Smooth muscle cell of the coronary artery (primary cell): ENCODE measurements at places on chromosomes 16 and 17. TPM values are rescaled to one million over a fixed set of nuclear protein-coding genes. Genes with fewer than 3 reads are reported as not detected.

Gene ZG16
- not detected in 2 replicates for total RNA-seq

Gene LRRC75A
- 0.82 and 0.83 TPM in 2 replicates for total RNA-seq

Gene BCAR1
- 26.8 and 31.6 TPM in 2 replicates for total RNA-seq

Gene KRT33B
- not detected in 2 replicates for total RNA-seq

Gene ABCA6
- 23.2 and 90.9 TPM in 2 replicates for total RNA-seq

Gene ARHGAP44
- total RNA-seq = 0.30 and 1.5 TPM in 2 replicates
